ENCODE measurements at places on chromosomes 7 and 10.

DNA sequence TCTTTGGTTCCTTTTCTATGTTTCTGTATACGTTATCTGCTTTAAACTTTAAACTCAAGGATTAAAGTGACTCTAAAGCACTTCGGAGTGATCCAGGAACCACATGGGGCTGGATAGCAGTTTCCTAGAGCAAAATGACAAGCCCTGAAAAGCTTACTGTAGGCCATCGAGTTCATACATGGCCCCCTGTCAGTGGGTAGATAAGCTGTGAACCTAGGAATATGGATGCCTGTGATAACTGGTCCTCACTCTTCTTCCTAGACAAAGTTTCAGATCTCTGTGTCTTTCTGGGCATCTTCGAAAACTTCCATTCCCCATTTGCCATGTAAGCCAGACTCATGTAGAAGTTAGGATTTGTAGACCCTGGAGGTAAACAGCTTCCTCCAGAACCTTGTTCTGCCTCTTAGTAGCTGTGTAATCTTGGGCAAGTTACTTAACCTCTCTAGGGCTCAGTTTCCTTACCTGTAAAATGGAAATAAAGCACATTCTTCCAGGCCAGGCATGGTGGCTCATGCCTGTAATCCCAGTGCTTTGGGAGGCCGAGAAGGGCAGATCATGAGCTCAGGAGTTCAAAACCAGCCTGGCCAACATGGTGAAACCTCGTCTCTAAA, 49.3 kb upstream of the KMT2E start:
- DNase-seq, result no peak

GRCh38 chr10:103554488-103555324, 61.2 kb downstream of the NEURL1 start:
- DNase-seq, result no peak

DNA sequence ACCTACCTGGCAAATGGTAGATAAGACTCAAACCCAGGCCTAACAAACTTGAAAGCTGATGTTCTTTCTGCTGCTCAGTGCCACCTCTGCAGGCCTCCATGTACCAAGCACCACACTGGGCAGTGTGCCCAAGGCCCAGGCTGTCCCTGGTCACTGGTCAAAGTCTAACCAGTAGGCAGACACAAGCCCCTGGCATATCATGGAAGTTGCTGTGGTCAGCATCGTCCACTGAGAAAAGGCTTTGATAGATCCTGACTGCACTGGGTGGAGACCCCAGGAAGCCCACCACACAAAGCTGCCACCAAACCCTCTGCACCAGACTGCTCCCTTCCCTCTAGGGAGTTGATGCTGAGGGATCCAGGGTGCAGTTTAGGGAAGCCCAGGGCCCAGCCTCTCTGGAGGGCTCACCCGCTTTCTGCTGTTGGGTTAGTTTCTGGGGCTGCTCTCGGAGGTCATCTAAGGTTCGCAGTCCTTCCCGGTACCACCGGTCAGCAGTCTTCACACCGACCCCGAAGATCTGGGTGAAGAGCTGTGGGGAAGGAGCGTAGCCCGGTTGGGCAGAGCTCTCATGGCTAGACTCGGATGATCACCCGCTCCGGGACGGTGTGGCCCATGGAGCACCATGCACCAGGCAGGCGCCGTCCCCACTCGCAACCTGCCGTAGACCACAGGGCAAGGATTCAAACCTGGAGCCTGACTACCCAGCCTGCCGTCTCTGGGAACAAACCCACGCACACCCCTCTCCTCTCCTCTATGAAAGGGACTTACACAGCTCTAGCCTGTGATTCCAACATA, 6.0 kb downstream of the POLM start:
- no peak for DNase-seq

GRCh38 chr7:80499350-80499953, 12.4 kb downstream of the GNAT3 start:
- no peak for DNase-seq

DNA sequence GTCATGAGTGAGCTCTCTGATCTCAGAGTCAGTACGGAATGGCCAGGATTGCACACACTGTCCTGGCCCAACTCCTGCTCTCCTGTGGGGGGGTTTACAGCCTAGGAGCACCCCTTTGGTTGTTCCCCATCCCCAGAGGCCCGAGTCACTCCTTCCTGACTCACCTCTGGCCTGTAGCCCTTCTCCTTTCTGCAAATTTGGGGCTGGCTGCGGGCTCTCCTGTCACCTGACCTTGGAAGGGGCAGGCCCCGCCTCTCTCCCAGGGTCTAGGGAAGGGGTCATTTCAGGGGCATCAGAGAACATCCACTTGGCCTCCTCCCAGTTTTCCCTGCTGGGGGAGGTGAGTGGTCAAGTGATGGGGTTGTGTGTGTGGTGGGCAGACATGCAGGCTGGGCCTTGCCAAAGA, 1.7 kb downstream of the NYAP1 start:
- no peak for DNase-seq

DNA sequence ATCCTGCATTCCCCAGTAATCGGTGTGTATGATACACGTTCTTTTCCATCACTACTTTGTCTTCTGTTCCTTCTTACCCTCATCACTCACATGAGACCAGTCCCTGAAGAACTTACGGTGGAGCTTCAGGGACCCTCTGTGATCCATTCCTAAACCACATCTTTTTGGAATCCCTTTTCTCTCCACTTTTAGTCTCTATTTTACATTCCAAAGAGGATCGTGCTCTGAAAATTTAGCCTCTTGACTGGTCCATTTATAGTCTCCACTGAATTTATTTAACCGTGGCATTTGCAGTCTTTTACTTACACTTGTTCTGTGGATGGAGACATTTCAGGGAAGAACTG, 109.1 kb downstream of the NT5C2 start:
- no peak for DNase-seq

DNA sequence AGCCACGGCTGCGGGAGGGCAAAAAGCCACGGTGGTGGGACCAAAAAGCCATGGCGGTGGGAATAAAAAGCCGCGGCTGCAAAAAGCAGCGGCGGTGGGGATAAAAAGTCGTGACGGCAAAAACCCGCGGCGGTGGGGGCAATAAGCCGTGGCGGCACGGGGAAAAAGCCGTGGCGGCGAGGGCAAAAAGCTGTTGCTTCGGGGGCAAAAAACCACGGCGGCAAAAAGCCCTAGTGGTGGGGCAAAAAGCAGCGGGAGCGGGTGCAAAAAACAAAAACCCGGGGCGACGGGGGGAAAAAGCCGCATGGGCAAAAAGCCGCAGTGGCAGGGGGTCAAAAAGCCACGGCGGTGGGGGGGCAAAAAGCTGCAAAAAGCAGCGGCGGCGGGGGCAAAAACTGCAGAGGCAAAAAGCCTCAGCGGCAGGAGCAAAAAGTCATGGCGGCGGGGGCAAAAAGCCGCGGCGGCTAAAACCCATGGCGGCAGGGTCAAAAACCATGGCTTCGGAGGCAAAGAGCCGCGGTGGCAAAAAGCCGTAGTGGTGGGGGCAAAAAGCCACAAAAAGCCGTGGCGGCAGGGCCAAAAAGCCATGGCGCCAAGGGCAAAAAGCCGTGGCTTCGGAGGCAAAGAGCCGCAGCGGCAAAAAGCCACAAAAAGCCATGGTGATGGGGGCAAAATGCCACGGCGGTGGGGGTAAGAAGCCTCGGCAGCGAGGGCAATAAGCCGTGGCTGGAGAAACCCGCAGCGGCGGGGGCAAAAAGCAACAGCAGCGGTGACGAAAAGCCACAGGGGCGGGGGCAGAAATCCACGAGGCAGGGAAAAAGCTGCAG, 525.8 kb downstream of the ZNF33B start:
- DNase-seq, result no peak

GRCh38 chr7:76358481-76359110, at the start of gene YWHAG:
TSS of gene YWHAG (minus strand) at chr7:76358991. CDS start at chr7:76358808, 183 bp downstream.
- peak; percentile 80 for DNase-seq

DNA sequence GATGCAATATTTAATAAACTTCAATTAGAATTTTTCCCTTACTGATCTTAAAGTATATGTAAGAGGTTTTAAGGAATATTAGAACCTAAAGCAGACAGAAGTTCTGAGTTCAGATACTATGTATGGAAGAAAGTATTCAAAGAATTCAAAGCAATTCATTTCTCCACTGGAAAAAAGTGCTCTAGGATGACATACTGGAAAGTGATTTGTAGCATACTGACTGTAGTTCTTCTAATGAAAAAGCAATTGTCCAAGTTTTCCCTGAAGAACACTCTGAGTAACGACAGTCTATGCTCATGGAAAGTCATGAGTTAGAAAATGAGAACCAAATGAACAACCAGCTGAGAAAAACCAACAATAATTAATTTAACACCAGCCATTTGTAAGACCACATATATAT, 180.8 kb upstream of the SLC26A5 start:
- no peak for DNase-seq

- no peak for DNase-seq
Measured at GRCh38 chr10:20852303-20852702, 44.8 kb downstream of the NEBL start.

DNA sequence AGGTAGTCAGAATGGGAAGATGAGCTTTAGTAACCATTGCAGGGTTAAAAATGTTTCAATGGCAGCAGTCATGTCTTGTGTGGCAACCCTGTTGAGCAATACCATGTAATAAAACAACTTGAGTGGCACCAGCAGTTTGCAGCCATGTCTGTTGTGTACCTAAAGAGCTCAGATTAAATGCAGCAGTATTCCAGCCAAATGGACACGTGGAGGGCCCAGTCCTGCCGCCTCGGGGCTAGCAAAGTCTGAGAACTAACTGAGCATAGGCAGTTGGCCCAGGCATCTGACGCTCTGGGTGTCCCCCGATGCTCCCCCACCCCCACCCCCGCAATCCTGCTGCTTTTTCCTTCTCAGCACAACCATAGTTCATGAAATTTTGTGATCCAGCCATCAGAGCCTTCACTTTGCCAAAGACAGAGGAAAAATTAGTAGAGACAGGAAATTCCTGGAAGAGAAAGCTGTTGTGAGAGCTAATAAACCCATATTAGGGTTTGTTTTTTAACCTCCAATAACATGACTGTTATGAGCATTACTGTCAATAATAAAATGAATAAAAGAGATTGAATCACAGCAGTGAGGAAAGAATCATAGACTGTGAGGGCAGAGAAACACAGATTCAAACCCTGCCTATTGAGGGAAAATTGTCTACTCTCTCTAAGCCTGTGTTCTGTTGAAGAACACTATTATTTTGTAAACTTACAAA, 220.6 kb upstream of the RHOBTB1 start:
- no peak for DNase-seq

GRCh38 chr10:5538892-5539651, 14.3 kb downstream of the CALML3 start:
- no peak for DNase-seq

GRCh38 chr7:16951483-16952080, 69.8 kb upstream of the AGR3 start:
- DNase-seq, result no peak

DNA sequence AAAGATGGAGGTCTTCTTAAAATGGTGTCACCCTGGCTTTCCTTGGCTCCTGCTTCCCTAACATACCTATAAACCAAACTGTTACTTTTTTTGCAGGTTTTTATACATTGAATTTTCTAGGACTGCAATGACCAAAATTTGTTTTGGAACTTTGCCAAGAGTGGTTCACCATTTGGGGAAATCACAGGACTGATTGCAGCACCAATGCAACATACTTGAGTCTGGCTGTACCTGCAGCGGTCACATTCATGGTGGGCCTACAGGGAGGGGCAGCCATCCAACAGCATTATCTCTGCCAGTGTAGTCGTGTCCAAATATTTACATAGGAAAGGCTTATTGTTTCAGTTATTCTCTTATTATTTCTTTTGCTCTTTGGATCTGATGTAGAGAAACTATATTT, 69.0 kb downstream of the HACD1 start:
- no peak for DNase-seq

DNA sequence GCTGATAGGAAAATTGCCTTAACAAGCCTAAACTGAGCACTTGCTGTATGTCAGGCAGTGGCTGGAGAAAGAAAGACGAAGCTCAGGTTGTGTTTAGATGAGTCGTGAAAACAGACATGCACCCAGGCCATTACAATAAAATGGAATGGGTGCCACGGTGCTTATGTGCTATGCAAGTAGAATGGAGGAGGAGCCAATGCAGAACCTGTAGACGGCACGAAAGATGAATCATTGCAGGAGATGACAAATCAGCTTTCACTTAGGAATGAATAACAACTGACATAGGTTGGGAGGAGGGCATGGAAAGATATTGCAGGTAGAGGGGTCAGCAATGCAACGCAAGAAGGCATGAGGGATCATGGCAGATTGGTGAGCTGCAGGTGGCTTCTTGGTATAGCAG, 61.2 kb upstream of the ARHGAP21 start:
- DNase-seq, result no peak

DNA sequence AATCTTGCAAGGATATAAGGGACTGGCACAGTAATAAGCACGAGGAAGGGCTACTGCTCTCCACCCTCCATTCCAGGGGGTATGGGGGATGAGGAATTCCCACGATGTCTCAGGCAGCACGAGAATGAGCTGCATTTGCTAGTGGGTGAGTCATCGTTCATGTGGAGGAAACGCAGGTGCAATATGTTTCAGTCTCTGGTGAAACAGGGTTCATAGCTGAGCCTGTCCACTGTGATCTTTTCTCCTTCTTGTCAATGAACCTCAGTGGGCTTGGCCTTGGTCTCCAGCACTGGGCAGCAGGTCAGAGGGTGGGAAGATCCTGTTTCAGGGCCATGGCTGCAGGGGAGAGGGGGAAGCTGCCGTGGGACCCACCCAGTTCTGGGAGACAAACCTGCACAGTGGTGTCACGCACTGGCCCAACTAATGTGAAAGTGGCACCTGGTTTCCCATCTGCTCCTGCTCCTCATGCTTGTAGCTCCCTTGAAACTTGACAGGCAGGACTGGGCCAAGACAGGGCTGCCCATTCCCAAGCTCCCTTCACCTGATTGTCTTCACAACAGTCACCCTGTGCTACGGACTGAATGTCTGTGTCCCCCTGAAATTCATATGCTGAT, 181.9 kb downstream of the USP6NL start:
- DNase-seq, result no peak

- no peak for DNase-seq
Measured at GRCh38 chr7:139125657-139126056, 16.1 kb upstream of the ZC3HAV1 start.

DNA sequence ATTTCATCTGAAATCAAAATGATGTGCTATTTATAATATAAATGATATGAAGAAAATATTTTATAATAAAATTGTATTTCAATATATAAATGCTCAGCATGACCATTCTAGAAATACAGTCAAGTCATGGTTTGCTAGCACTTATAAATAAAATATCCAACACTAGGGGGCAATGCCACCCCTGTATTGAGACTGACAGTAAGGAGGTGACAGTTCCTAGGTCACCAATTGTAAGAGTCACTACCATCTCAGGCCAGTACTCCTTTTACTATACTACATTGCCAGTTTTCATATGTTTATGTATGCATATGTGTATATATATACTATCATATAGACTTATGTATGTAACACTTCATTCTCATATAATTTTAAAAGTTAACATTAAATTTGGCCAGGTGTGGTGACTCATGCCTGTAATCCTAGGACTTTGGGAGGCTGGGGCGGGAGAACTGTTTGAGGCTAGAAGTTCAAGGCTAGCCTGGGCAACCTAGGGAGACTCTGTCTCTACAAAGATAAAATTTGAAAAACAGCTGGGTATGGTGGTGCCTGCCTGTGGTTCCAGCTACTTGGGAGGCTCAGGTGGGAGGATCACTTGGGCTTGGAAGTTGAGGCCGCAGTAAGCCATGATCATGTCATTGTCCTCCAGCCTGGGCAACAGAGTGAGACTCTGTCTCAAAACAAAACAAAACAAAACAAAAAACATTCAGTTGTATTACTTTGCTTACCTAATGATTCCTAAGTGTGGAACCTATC, 2.4 kb upstream of the CNOT4 start:
- DNase-seq, result no peak

- no peak for DNase-seq
Measured at GRCh38 chr10:104681485-104681884, 40.4 kb downstream of the SORCS3 start.

Data from stimulated activated CD4-positive, alpha-beta T cell treated with anti-CD3 and anti-CD28 coated beads, TNF-alpha, amount 100 ng/mL, for 48 hours (primary cell).